ENCODE measurements at places on chromosomes 5 and 9.

DNA sequence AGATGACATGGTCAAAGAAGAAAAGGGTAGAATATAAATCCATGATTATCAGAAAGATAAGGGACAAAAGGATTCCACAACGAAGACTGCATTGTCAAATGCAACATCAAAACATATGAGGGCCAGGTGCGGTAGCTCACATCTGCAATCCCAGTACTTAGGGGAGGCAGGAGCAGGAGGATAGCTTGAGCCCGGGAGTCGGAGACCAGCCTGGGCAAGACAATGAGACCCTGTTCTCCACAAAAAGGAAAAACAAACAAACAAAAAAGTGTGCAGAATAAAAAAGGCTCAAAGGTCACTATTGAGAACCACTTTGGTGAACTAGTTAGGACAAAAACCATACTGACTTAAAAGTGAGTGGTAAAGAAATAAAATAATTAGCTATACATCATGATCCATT, 60.2 kb upstream of the NR5A1 start:
- DNase-seq = no peak

DNA sequence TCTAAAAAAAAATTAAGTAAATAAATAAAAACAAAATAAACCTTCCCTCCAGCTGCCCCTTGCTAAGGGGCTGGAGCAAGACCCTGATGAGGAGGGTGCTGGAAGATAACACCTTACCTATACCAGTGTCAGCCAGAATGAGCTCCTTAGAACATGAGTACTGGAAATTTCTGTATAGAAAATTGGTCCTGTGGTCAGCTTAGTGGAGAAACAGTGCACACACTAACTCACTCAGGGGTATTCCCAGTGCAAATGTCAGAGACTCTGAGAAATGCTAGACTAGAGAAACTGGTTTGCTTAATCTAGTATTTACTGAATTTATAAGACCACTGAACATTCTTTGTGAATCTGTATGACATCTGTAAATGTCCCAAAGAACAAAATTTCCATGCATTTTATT, 62.1 kb upstream of the CTXN3 start:
- DNase-seq = no peak

DNA sequence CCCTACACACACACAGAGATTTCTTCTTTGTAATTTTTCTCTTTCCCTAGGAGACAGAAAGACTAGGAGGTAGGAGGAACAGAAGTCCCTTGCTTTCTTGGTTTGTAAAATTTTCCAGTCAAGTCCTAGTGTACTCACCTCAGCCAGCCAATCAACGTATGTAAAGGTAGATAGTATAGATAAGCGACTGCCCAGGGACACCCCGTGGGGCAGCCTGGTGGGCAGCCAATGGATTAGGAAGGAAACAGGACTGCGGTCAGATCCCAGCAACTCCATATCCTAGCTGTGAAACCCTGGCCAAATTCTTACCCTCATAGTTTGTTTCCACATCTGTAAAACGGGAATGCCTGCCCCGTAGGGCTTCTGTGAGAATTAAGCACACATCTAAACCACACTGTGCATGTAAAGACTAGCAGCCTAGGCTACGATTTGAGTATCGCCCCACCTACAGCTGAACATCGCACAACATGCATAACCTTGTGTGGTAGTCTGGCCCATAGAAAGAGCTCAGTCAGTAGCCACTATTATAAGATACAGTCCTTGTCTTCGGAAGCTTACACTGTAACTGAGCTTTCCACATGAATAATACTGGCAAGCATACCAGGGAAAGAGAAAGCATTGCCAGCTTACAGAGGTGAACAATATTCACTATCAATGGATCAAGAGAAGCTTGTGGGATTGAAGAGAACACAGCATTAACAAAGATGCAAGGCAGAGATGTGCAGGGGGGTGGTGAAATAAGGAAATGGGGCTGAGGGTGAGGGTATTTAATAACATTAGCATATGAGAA, 353.4 kb upstream of the PANK3 start:
- DNase-seq = no peak

DNA sequence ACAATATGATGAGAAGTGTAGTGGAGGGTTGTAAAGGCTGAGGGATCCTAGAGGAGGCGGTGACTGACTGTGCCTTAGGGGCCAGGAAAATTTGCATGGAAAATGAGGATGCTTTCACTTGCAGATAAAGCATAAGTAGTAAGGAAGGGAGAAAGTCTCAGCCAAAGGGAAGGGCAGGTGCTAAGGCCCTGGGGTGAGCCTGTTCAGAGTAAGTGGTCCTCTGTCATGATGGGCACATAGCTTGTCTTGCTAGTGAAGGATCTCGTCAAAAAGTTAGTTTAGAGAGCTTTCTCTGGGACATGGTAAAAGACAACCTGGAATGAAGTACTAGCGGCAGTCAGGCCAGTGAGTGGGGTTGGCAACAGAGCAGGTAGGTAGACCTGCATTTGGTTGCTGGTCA, 75.4 kb upstream of the CPLX2 start:
- DNase-seq = no peak
